ENCODE measurements at places on chromosomes 3 and 15.
A peak's percentile ranks its signal among the peaks of the same experiment; 100 is the strongest.

DNA sequence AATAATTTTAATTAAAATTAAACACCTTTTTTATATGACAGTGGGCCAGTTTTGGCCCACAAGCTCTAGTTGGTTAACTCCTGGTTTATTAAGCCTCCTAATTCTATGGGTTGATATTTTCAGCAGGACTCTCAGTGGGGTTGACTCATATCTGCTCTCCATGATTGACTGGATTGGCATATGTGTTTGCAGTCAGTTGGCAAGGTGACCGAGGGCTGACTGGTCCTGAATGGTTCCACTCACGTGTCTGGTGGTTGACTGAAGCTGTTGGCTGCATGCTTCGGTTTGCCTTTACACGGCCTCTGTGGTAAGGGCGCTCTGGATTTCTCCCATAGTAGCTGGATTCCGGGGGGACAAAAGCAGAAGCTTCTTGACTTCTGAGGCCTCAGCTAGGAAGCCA lies 65.3 kb upstream of the ZNF280D start:
- no peak for DNase-seq

DNA sequence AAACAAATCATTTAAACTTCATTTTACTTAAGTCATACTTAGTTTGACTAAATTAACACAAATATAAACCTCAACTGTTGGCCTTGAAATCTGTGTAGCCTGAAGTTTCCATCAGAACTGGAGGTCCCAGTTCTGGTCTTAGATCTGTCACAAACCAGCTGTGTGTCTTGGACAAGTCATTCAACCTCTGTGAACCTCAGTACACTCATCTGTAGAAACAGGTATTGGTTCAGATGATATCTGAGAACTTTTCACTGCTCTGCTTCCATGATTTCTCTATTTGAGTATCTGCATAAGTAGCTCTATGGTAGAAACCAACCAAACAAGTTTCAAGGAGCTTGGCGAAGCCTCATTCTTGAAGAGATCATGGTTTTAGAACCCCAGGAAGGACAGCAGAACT lies 60.4 kb upstream of the SLC2A2 start:
- no peak for DNase-seq

- DNase-seq = no peak
Measured at GRCh38 chr3:8996681-8997121, 33.4 kb upstream of the RAD18 start.

GRCh38 chr3:171951597-171951996 lies 87.8 kb upstream of the FNDC3B start:
- DNase-seq = no peak

DNA sequence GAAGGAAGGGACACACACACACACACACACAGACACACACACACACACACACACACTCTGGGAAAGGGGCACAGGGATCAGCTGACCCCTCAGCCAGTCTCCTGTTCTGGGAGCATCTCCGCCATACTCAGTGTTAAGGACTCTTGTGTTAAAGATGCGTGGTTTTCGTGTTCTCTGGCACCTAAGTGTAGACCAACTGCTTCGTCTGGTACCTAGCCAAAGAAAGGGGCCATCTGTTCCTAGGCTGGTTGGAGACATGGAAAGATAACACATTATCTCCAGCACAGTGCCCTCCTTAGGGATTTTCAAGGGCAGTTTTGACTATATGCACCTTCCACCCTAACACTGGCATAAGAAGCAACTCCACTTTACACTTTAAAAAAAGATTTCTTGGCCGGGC lies 65.1 kb downstream of the EPHB1 start:
- DNase-seq = no peak

DNA sequence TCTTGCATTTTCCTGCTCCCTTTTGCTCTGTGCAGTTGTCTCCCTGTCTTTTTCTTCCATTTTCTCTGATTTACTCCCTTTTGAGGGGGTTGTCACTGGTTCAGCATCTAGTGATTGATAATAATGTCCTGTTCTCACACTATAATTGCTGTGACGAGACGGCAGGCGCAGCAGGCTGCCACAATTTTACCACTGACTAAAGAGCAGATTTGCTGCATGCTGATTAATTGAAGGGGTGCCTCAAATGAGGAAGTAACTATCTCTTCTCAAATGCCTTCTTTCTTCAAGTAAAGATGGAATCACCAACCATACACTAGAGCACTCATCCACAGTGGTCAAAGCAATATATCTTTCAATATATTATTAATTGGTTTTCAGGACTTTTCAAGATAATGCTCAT lies 219.3 kb downstream of the CBLB start:
- no peak for DNase-seq

DNA sequence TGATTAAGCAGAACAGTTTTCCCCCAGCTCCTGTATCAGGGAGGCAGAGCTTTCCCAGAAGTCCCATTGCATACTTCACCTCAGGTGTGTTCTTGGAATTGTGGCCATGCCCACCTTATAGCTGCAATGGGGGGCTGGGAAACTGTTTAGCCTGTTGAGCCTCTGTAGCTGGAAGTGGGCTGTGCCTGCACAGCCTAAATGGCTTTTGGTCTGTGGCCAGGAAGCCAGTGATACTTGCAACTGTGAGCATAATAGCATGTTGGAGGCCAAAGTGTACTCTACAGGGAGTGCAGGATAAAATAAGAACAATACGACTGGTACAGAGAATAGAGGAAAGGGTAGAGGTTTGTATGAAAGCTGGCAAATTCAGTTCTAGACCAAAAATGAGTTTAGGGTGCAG lies 248.5 kb downstream of the PTPRG start:
- no peak for DNase-seq

GRCh38 chr3:194632809-194633348 lies 340 bp downstream of the TMEM44 start:
- DNase-seq = peak; percentile 70

DNA sequence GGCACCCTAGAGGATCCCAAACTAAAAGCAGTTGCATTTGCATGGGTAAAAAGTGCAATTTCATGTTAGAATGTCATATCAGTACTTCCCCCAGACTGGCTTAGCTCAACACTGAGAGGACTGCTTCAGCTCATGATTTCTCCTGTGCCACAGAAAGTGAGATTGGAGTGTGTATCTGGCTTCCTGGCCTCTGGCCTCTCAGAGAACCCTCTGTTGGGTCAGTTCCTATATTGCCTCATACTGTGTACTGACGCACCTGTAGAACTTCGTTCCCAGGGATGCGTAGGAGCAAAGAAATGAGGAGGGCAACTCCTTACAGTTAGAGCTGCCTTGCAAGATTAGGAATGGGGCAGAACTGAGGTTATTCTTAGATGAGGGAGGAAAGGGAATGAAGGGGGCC lies 340.8 kb downstream of the TIGIT start:
- DNase-seq = no peak

DNA sequence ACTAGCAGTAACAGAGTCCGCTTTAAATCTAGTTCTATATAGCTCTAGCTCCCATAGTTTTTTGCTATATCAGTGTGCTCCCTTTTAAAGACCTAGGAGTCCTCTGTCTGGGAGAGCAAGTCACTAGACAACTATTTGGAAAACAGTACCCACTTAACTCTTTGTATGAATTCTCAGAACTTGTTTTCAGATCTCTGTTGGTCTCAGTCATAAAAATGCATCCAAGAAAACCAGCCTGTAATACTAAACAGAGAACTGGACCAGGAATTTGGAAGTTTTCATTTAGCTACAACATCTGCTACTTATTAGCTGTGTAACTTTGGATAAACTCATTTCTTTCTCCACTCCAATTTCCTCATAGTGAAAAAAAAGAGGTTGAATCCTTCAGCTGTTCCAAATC lies 56.9 kb upstream of the C3orf49 start:
- DNase-seq = no peak

GRCh38 chr3:105806359-105806758 lies 62.5 kb downstream of the CBLB start:
- peak; percentile 56 for DNase-seq

DNA sequence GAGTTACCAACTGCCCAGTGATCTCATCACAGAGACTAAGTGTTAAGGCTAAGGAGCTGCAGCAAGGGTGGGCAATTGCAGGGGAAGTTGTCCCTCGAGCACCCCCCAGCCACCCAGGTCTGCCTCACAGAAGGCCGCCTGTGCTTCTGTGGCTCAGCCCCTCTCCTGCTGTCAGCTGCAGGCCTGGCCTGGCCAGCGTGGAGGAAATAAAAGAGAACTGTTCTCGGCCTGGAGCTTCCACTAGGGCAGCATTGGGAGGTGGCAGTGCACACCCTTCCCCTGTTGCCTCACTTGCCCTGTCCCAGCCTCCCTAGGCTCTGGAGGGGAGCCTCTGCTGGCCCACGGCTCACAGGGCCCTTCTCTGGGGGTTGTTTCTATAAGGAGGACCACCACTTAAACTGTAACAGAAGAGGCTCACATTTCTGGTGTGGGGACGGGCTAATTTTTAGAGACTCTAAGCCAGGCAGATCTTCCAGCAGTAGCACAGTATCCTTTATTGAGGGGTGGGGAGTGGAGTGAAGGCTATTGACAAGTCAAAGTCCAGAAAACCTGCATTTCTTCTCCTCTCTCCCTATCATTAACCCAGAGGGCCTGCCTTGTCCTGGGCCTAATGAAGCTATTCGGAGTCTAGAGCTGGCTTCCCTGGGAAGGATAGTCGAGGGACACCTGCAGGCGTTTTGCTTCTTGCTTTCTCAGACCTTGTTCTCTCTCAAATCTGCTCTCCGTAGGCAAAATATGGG lies 75.6 kb upstream of the ADPGK start:
- DNase-seq = no peak

DNA sequence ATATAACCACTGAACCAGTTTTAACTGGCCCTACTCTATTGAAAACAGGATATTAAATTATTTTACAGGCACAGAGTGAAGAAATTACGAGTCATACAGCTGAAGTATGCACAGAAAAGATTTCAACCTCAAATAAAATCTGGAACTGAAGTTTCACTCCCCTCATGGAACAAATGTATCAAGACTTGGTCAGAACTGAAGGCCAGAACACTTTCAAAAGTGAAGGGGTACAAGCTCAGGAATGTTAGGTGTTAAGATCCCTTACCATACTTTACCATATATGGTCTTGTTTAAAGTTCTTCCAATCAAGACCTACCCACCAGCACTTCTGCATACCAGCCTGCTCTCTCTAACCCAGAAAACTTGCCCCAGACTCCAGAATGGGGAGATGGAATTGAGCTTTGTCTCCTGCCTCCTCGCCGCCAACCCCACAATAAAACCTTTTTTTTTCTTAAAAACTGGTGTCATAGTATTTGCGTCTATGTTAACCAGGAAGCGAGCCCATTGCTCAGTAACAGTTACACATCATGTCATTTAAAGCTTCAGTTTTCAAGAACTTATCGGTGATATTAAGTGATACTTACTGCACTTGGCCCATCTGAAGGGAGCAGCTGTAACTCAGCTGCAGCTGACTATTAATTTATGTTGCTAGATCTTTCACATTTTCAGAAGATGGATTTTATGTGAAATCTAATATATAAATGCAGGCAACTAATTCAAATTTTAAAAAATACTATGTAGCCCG lies 59.9 kb downstream of the OXSM start:
- no peak for DNase-seq

DNA sequence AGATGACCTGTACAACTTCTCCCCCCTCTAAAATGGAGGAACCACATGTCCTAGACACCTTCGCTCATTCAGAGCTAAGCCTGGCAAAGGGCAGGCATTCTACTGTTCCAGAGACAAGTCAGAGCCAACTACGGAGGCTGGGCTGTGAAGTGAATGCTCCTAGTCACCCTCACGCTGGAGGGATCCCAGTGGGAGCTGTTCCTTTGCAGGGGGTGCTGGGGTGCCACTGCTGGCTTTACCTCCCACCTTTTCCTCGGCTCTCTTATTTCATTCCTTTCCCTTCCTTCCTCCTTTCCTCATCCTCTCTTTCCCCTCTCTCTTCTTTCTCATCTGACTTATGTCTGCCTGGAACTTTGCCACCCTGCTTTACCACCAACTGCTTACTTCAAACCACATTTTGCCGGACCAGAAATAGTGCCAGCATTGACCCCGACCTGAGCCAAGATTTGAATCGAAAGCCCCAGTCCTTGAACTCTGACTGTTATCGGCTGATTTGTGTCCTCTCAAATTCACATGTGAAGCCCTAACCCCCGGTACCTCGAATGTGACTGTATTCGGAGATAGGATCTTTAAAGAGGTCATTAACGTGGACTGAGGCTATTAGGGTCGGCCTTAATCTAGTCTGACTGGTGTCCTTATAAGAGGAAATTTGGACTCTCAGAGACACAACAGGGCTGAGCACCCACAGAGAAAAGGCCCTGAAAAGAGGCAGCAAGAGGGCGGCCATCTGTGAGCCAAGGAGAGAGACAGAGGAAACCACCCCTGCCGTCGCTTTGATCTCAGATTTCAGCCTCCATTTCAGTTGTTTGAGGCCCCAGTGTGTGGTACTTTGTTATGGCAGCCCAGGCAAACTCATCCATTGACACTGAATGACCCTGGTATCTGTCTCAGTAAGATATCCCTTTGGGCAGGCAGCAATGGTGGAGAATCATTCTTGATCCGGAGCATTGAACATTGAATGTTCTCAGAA lies 31.3 kb upstream of the TBC1D21 start:
- peak; percentile 14 for DNase-seq

- no peak for DNase-seq
Measured at GRCh38 chr3:119571230-119571629, 8.1 kb upstream of the ADPRH start.

DNA sequence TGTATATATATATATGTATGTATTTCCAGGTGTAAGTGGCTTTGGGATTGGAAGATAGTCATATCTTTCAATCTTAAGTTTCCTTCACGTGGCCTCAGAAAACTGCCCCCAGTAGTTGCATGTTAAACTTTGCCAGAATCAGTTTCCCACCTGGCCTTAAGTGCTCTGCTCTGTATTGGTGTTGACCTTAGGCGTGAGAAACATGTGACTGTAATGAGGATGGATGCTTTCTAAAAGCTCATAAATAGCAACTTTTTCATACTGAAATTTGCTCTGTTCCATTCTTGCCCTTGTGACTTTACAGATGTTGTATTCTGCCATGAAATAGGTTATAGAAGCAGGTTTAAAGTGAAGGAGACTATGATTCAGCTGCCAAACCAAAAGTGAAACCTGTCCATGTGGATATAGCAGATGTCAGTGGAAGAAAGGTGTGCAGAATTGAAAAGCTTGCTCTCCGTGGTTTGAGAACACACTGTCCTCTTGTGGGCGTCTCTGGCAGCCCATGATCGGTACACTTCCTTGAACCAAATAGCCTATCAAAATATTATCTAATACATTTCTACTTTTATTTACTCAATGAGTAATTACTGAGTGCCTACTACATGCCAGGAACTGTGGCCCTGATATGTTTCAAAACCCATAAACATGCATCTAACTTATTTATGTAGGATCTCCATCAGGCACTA lies 15.8 kb downstream of the SCG5 start:
- no peak for DNase-seq

DNA sequence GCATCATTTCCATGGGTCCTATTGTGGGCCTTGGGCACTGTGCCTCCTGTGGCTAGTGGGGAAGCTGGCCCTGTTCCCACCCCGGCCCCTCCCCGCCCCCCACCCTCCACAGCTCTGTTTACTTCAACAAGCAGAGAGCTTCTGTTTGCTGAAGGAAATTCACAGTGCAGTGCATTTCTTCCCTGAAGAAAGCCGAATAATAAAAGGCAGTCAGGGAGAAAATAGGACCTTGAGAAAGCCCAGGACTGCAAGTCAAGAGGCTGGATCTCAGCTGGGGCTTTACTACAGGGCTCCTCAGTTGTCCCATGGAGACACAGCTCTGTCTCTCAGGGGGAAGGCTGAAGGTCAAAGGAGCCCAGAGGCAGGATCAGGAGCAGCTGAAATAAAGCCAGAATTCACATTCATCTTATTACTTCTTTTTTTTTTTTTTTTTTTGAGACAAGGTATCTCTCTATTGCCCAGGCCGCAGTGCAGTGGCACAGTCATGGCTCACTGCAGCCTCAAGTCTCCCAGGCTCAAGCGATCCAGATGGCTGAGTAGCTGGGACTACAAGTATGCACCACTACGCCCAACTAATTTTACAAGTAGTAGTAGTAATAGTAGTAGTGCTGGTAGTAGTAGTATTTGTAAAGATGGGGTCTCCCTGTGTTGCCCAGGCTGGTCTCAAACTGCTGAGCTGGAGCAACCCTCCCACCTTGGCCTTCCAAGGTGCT lies 33.0 kb upstream of the LACTB start:
- no peak for DNase-seq
